ENCODE measurements at places on chromosomes 12 and 14.

DNA sequence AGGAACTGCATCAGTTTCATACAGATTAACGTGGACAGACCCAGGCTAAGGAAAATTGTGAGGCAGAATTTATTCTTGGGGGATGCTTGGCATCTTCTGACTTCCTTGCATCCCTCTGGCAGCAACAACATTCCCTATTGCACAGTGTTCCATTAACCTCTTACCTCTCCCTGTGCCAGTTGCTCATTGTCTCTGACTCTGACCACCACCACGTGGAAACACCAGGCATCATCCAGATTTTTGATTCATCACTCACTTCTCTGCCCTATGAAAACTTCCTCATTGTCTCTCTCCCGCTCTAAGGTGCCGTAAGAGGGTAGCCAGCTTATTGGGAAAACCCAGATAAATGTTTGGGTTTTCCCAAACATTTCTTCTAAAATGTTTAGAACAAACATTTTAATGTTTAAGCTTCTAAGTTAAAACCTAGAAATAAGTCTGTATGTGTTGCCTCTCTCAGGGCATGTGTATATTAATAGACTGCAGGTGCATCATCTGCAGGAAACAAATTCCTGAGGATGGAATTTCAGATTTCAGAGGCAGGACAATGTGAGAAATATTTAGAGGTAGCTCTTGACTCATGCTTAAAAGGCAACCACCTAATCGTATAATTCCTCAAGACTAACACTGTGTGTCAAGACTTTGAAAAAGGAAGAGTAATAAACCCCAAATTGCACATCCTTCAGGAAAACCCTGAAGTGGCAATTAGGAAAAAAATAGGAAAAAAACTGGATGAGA lies 64.5 kb upstream of the SLC35F4 start:
- no peak for DNase-seq

- DNase-seq = no peak
Observed at GRCh38 chr12:41186026-41186425, 2.1 kb upstream of the PDZRN4 start.

DNA sequence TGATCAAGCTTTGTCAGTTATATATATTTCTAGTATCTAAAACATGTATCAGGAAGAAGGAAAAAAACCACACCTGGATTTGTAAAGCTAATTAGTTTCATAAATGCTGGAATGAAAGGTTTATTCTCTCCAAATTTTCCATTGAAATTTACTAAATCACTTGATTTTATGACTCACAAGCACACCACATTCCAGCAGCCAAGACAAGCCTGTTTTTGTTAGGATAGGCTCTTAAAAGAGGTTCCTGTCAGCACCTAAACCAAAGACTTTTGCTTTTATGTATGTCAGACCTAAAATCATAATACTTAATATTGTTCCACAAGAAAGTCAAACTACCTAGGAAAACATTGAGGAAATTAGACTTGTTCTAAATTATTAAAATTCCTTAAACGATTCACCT lies 85.3 kb upstream of the PAWR start:
- no peak for DNase-seq

DNA sequence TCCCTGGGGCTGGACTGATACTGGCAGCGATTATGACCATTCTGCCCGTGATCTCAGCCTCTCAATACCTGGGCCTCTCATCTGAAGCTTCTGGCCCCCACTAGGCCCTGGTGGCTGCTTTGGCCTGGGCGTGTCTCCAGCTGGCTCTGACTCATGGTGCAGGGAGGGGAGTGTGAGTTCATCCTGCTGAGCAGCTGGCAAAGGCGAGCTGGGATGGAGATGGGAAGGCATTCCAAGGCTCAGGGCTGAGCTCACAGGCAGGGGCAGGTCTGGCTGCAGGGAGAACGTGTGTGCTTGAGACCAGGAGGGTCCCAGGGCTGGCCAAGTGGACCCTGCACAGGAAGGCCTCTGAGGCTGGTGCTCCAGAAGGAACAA lies 221.8 kb downstream of the TMEM121 start:
- no peak for DNase-seq

- DNase-seq = no peak
Observed at GRCh38 chr12:123761841-123762714, at the start of gene DNAH10. DNAH10 (plus strand) TSS chr12:123762301; CDS start chr12:123762337, 36 bp downstream.

GRCh38 chr14:74500417-74501134 lies 7.0 kb downstream of the ISCA2 start:
- no peak for DNase-seq

- DNase-seq = no peak
Observed at GRCh38 chr14:92544051-92544720, 30.6 kb downstream of the RIN3 start.

DNA sequence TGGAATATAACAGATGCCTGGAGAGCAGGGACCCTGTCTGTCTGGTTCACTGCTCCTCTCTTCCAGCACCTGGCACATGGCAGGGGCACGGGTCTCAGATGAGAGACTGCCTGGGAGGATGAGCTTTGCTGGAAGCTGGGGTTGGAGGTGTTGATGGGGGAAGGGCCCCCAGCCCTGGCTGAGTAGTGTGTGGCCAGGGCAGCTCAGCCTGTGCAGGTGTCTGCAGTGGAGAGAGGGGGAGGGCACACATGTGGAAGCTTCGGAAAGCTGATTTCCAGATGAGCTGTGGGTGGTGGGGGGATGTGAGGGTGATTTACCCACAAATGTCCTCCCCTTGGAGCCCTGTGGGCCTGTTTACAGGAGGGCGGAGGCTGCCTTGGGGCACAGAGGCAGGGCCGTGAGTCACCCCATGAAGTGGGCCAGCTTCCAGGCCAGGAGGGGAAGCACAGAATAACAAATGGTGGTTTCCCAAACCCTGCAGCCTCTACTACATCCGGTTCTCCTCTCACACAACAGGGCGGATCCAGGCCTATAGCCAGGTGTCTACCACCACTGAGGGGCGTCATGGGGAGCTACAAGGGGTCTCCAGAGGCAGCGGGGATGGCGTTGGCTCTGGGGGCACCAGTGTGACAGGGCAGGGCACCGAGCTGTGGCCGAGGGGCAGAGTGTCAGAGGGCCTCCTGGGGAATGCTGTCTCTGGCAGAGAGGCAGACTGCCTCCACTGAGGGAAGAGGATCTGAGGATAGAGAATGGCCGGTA lies 11.0 kb downstream of the KRT7 start:
- DNase-seq = no peak

- DNase-seq = no peak
Observed at GRCh38 chr14:92315050-92315805, 7.7 kb upstream of the SLC24A4 start.

DNA sequence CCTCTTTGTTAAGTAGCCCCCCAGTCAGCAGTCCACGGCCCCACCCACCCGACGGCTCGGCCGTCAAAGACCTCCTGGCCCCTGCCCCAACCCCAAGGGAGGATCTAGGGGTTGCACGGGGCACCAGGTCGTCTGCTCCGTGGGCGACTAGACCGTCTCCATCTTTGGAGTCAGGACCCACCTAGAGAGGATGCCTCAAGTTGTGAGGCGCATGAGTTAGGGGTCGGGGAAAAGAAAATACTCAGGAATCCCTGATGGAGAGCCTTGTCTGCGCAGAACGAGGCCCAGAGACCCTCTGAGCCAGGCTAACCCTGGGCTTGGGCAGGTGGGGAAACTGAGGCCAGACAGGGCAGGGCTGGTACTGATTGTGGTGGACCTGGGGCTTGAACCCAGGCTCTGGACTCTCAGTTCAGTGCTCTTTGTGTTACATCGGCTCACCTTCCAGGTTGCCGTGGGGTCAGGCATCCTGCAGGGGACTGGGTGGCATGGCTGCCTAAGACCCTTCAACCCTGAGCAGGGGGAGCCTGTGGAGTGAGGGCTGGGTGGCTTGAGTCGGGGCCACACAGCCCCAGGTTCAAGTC lies 839 bp downstream of the OTUB2 start:
- DNase-seq = no peak

GRCh38 chr14:93319958-93320357 lies 12.9 kb downstream of the BTBD7 start:
- no peak for DNase-seq

GRCh38 chr12:17278946-17279345 lies 673.0 kb upstream of the LMO3 start:
- no peak for DNase-seq

GRCh38 chr12:57460468-57460784 lies 841 bp downstream of the GLI1 start:
- no peak for DNase-seq
